ENCODE measurements at places on chromosomes 5 and 9.

GRCh38 chr5:34499001-34499734 is 157.0 kb upstream of the RAI14 start:
- DNase-seq: no peak

- DNase-seq: peak; percentile 45
These were observed 1.1 kb upstream of the ZSWIM6 start for GRCh38 chr5:61330845-61331406.

GRCh38 chr9:18722882-18723281 is 248.9 kb downstream of the ADAMTSL1 start:
- DNase-seq: no peak

DNA sequence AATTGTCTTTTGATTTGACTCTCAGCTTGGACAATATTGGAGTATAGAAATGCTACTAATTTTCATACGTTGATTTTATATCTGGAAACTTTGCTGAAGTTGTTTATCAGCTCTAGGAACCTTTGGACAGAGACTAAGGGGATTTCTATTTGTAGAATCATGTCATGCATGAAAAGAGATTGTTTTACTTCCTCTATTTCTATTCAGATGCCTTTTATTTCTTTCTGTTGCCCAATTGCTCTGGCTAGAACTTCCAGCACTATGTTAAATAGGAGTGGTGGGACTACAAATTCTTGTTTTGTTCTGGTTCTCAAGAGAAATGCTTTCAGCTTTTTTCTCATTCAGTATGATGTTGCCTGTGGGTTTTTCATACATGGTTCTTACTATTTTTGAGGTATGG is 112.8 kb upstream of the CDH12 start:
- DNase-seq: no peak

DNA sequence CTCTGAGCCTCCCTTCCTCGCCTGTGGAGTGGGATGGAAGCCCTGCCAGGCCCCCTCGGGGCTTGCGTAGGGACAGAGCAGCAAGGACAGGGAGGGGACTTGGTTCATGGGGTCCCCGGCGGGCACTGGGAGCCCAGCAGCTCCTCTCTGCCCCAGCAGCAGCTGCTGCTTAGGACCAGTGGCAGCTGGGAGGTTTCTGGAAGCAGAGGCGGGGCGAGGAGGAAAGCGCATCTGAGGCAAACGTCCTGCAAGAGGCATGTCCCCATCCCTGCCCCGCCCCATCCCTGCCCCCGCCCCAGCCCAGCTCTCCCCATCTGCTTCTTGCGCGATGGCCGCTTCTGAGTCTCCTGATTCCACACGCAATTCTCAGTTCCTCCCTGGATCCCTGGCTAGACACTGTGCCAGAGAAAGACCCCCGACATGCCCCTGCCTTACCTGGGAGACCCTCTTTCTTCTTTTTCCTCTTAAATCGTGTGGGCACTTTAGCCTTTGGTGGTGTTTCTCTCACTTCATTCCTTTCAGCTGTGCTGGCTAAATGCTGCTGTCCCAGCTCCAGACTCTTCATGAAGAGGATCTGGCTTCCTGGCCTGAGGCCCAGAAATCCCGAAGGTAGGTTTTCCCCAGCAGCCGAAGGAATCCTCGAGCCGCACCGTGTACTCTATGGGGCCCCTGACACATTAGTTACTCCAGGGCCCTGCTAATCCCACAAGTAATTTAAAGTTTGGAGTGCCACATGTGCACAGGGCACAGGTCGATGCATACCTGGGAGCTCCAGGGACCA is 4.4 kb upstream of the OR2S2 start:
- no peak for DNase-seq

DNA sequence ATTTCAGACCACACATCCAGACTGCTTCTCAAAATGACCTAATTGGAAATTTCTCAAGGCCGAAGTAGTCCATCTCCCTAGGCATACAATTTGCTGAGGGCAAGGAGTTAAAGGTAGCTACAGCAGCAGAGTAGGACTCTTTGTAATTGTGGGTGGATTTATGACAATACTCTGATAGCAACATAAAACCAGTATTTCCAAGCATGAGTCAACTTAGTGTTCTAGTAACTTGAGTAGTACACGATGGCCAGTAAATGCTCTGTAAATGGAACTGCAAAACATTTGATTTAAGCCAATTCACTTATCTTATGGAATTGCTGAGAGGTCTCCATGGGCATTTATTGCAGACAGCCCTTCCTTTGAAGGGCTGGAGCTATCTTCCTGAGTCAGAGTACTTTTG is 352.2 kb downstream of the PLK2 start:
- no peak for DNase-seq

- DNase-seq: no peak
These were observed 652.9 kb downstream of the ELAVL2 start for GRCh38 chr9:23172979-23173637.
